ENCODE measurements at places on chromosomes 16 and 17.

DNA sequence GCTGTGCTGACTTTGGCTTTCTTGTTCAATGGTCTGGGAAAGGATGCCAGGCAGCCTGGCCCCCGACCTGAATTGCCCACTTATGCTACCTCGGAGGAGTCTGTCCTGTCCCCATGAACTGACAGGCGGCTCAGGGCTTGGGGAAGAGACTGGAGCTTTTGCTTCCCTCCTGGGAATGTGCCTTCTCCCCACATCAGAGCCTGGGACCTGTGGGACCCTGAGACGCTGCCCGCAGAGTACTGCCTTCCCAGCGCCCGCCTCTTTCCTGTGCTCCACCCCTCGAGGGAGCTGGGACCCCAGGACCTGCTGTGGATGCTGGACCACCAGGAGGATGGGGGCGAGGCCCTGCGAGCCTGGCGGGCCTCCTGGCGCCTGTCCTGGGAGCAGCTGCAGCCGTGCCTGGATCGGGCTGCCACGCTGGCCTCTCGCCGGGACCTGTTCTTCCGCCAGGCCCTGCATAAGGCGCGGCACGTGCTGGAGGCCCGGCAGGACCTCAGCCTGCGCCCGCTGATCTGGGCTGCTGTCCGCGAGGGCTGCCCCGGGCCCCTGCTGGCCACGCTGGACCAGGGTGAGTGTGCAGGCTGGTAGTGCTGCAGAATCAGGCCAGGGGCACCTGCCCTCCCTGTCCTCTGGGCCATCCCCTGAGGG, 18.5 kb downstream of the FCSK start:
- no peak for DNase-seq

DNA sequence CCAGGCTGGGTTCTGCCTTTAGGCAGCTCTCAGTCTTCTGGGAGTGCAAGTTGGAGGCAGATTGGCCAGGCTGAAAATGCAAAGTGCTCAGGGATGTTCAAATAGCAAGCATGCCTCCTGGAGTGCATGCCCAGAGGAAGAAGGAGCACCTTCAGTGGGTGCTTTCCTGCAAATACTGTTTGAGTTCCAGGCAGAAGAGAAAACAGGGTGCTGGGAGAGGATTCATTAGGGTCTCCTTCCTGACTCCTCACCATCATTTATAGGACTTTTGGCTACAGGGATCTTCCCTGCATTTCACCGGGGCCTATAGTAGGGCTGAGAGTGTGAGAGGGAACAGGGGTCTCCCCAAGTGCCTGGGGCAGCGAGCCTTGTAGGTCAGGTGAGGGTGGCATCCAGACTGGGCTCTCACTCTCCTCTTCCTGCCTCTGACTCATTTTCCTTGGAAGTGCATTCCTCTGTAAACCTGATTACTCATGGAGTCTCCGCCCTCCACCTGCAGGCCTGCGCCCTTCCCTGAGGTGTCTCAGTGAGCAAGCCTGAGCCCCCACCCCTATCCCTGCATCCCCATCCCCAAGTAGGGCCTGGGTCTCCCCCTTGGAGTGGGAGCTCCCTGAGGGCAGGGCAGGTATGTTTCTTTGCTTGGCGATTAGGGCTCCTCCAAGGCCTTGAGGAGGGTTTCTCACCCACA, 17.1 kb upstream of the TNS4 start:
- no peak for DNase-seq

DNA sequence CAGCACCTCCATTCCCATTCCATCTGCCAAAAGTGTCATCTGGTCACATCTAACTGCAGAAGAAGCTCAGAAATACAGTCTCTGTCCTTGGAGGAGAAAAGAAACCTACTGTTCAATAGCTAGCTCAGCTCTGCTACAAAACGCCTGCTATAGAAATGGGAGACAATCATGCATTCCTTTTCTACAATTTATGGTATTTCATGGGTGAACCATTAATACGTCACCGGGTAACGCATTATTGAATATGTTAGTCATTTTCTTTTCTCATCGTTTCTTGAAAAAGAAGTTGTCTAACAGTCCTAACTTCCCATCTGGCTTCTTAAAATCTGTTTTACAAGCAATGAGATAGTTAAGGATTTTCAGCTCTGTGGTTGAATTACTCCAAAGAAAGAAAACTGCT, 496.7 kb upstream of the RBFOX1 start:
- no peak for DNase-seq

- peak; percentile 88 for DNase-seq
These were observed 22.2 kb upstream of the PEMT start for GRCh38 chr17:17613708-17614114.

- DNase-seq = no peak
These were observed 39.7 kb upstream of the CREBBP start for GRCh38 chr16:3920206-3920605.

- DNase-seq = no peak
These were observed 34.4 kb downstream of the CMIP start for GRCh38 chr16:81478876-81479511.

GRCh38 chr17:43966276-43966675, 12.5 kb upstream of the PYY start:
- DNase-seq = no peak

- DNase-seq = no peak
These were observed 17.6 kb upstream of the NOL11 start for GRCh38 chr17:67700037-67700724.

- no peak for DNase-seq
These were observed 8.6 kb upstream of the TSPOAP1 start for GRCh38 chr17:58337210-58337599.

GRCh38 chr17:19645734-19646201, 2.8 kb upstream of the ALDH3A2 start:
- DNase-seq = peak; percentile 68

DNA sequence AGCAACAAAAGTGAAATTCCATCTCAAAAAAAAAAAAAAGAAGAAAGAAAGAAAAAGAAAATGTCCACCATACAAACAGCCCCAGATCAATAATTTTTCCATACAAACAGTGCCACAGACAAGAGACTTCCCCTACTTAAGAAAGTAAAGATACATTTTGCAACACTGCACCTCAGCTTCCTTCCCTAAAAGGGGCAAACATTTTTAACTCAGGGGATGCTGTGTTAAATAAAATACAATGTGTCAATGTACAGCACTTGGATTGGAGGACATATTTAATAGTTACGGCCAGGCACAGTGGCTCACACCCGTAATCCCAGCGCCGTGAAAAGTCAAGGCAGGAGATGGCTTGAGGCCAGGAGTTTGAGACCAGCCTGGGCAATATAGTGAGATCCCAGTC, 22.3 kb downstream of the MYH11 start:
- DNase-seq = no peak

- no peak for DNase-seq
These were observed 8.4 kb downstream of the MPRIP start for GRCh38 chr17:17050346-17051345.

DNA sequence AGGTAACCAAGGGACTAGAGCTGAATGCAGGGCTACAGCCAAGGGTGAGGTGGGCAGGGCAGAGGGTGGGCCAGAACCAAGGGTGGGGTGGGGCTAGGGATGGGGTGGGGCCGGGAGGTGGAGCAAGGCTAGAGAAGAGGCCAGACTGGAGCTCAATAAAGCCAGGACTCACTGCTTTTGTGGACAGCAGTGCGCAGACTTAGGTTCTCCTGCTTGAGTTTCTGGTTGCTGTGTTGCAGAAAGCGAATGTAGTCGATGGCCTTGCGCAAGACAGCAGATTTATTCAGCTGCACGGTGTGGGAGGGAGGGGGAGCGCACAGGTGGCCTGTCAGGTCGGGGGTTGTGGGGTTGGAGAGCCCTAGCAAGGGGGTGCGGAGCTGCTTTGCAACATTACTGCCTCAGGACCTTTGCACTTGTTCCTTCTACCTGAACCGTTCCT, 18.7 kb downstream of the SREBF1 start:
- DNase-seq = peak; percentile 67

DNA sequence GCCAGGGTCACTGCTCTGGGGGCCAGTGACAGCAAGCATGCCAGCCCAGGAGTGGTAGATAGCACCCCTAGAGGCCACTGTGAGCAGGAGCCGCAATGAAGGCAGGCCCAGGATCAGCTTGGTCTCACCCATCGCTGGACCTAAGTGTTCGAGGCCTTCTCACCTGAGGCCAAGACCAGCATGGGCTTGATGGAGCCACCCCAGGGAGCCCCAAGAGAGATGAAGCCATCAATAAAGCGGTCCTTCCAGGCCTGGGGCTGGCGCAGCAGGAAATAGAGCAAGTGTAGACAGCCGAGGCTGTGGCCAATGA, 1.8 kb downstream of the LCAT start:
- DNase-seq = peak; percentile 58

DNA sequence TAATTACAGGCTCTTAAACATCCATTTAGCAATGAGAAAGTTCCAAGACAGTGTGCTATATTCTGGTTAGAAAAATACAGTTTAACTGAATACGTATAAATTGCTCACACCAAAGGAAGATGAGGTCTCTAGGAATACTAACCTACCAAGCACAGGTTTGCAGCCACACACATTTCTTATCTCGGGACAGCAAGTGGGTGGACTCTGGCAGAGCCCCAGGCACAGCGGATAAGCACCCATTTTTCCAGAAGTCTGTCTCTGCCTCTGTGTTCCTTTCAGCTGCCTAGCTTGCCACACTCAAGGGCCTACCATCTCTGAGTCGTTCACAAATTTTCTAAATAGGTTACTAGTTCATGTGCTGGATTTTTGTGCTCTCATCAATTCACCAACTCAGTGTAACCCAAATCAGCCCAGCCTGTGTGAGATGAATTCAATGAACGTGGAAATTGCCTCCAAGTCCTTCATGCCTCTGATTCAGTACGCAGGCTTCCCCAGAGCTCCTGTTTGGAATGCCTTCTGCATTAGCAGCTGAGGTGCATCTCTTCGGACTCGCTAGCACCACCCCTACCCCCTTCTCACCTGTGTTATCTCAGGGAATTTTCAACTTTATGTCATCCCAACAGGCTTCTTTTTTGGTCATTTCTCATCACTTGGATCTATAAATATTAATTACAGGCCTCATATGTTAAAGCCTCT, 581.0 kb upstream of the CDH11 start:
- DNase-seq = no peak

GRCh38 chr16:49755313-49755620, 100.6 kb downstream of the ZNF423 start:
- peak; percentile 72 for DNase-seq

DNA sequence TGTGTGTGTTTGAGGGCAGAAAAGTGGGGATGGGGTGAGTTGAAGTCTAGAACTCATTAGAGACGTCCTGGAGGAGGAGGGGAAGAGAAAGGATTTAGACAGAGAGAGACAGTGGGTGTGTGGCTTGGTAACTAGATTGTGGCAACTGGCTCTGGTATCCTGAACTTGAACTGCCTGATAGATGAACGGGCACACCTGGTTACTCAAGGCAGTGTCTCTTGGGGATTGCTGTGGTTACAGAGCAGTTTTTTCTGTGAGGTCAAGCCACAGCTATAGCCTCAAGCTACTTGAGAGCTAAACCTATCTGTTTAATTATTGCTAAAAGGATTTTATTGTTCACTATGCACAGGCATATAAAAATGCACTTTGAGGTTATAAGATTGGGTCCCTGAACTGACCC, 29.8 kb upstream of the MYH2 start:
- no peak for DNase-seq

DNA sequence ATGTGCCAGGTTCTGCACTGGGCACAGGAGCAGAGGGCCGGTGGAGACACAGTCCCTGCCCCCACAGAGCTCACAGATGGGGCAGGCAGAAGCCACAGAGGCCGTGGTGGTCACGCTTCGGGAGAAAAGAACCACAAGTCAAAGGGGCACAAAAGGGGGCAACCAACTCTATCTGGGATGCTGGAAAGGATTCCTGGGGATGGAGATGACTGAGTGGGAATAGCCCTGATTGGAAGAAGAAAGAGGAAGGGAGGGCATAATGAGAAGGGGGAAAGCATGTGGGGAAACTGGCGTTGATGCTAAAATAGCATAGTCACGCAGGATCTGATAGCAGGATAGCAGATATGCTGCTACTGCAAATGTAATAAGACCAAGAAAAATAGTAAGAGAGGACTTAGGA, 69.7 kb downstream of the VAT1L start:
- DNase-seq = no peak

DNA sequence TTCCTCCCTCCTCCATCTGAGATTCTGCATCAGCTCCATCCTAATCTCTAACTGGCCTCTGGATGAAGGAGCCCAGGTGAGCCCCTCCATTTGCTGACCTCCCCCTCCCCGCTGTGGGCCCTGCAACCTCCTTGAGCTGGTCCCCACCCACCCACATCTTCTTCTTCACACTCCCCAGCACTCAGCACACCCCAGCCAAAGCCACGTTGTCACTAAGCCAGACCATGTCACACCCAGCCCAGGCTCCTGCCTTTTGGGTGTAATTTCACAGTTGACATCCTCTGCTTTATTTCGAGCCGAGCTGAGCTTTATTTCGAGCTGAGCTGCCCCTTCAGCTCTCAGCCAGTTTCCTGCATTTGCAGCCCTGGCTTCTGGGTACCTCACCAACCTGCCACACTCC, 282.7 kb upstream of the TNRC6C start:
- DNase-seq = no peak

- no peak for DNase-seq
These were observed 57.3 kb downstream of the CDC27 start for GRCh38 chr17:47131761-47132160.

GRCh38 chr17:71361656-71362450, 759.0 kb upstream of the SOX9 start:
- no peak for DNase-seq

DNA sequence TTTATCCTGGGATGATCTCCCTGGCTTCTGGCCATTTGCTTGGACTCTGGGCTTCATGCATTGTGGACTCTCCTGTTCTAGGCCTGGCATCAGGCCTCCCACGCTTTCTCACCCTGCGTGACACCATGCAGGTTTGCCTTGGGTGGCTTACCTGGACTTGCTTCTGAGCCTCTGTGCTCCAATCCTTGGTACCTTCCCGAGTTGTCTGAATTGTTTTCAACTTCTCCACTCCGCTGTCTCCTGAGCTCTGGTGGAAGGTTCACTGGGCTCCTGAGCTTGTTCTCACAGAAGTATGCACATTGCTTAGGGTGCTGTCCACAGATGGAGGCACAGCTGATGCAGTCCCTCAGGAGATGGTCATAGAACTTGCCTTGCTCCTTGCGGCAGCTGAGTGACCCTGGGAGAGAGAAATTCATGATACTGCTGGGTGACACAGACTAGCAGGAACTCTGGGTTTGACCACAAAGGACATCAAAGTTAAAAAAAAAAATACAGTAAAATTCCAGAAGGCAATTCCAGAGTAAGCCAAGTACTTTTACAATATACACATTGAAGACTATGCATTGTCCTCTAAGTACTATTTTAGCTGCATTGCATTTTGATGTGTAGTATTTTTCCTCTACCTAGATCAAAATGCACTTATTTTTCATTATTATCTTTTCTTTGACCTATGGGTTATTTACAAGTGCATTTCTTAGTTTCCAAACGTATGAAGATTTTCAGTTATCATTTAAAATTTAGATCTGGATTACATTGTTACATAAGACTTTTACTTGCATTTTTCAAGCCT, 23.1 kb downstream of the TNFRSF13B start:
- no peak for DNase-seq
